ENCODE measurements at places on chromosomes 16 and 17.

DNA sequence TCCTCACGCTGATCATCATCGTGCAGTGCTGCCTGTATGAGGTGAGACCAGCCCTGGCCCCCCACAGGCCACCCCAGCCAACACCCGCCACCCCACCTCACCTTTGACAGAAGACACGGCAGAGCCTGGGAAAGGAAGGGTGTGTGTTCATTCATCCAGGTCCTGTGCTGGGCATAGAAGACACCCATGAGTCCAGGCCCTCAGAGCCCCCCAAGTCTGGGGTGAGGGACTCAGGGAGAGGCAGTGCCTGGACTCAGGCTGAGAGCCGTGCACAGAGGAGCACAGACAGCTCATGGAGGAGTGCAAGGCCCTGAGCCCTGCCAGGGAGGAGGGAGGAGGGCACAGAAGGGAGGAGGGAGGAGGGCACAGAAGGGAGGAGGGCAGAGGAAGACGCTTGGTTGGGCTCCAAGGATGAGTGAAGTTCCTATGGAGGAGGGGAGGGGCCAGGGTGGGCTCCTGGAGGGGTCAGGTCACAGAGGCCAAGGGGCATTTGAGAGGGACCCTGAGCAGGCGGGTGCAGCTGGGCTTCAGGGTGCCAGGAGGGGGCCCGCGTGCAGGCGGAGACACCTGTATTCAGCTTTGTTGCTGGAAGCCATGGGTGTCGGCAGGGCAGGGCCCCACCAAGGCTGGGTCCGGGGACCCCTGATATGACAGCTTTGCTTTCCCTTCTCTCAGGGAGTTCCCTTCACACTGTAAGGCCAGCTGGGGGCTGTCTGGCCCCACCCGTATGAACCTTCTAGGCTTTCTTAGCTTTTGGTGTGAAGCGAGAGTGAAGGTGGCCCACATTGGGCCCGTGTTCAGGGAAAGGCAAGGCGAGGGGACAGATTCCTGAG lies 11.4 kb downstream of the TAX1BP3 start:
- no peak for DNase-seq

DNA sequence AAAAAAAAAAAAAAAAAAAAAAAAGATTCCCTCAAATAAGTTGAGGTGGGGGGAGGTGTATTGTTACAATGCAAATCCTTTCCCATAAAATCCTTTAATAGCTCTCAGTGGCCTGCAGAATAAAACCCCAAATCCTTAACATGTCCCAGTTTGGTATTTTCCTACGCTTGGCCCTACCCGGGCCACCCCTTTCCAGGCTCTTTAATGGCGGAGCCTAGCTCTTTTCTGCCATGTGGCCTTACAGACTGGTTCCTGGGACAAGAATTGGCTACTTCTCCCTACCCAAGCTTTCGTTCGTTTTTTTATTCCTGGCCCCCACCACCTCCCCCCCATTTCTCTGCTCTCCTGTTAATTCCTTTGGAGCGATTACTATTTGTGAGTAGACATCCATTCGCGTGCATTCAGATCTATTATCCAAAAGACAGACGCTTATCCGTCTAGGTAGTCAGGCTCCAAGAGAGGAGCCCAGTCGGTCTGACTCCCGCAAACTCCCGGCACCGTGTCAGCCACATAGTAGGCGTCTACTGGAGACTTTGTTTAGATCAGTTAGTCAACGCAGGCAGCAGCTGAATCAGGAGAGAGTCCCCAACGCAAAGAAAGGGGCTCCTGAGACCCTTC lies 813 bp upstream of the THAP11 start:
- DNase-seq: no peak

- DNase-seq: no peak
Observed at GRCh38 chr16:17780181-17780580, 309.4 kb upstream of the XYLT1 start.

GRCh38 chr17:66330646-66331037 lies 28.2 kb downstream of the PRKCA start:
- no peak for DNase-seq

- DNase-seq: no peak
Observed at GRCh38 chr17:81091774-81092517, 57.0 kb downstream of the BAIAP2 start.

- DNase-seq: peak; percentile 34
Observed at GRCh38 chr16:48596326-48596725, 13.7 kb downstream of the N4BP1 start.

DNA sequence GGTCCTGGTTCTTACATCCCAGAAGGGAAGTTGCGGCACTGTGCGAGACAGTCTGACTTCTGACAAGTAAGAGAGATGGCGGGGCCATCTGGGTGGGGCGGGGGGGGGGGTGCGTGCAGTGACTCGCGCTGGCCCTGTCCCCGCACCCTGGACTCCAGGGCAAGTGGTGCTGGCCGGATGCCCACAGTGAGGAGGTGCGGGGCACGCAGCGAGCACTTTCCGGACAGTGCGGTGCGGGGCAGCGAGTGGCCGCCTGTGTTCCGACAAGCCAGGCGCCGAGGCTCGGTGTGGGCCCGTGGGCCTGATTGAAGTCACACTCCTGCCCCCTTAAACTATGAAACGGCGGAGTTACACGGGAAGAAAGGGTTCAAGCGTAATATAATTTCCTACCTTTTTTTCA lies 106.4 kb downstream of the BANP start:
- no peak for DNase-seq

DNA sequence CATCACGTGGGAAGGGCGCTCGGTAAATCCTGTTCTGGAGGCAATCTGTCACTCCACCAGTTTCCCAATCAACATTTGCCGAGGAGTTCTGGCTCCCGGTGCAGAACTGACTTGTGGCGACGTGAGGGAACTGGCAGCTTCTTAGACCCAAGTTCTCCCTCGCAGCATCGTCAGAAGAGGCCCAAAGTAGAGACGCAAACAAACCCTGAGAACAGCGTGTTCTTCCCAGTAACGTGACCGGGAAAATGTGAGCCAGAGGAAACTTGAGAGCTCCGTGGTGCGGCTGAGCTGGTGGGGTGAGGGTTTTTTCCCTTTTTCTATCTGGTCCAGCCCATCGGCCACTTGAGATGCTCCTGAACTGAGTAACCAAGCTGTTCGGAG lies 158.9 kb upstream of the CACNG5 start:
- no peak for DNase-seq

DNA sequence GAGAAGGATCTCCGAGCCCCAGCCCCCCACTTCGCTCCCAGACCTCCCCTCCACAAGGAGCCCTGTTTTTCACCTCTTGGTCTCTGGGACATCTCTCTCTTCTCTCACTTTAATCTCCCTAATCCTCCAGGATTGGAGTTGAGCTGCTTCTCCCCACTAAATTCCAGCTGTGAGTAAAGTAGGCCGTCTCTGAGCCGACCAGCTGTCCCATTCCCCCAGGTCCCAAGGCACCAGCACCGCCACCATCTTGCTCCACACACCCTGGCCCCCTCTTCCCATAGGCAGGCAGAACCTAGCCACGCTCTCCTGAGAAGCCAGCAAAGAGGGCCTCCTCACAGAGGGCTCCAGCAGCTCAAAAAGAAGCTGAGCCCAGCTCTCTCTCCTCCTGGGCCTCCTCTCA lies 878 bp downstream of the DLG4 start:
- DNase-seq: no peak

DNA sequence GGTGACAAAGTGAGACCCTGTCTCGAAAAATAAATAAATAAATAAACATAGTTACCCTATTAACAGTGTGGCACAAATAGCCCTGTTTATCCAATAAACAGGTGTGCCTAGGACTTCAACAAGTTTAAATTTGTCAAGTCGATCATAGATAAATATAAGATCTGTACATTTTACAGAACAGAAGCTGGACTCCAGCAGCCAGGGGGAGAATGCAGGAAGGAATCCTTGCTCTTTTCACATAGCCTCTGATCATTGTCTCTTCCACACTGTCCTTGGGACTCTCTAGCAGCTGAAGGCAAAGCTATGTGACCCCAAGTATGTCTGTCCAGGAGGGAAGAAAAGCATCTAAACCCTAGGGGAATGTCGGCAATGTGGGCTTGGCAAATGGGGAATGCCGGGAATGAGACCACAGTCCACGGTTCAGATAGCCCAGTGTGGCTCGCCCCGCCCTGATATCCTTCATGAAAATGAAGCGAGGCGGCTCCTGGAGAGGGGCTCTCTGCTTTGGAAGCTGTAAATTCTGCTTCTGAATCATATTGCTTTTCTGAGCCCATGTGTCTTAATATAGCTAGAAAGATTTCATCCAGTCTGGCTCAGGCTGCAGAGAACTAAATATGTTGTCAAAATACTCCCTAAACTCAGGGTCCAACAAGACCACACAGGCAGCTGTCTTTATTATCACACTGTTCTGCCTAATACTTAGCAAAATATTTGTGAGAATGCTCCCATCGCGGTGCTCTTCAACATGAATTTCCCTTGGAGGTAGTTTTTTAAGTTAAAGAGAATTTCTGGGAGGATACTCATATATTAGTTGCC lies 24.9 kb upstream of the GRB2 start:
- no peak for DNase-seq

- DNase-seq: no peak
Observed at GRCh38 chr16:7492122-7492521, 159.5 kb downstream of the RBFOX1 start.

DNA sequence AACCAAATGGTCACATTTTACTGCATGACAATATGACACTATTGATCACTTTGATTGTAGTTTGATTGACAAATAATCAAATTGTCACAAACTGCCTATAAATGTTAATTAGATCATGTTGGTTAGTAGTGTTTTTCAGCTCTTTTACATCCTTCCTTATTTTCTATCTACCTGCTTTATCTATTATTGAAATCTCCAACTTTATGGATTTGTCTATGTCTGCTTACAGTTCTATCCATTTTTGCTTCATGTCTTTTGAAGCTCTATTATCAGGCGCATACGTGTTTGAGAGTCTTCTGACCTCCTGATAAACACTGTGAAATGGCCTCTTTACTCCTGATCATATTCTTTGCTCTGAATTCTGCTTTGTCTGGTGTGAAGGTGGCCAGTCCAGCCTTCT lies 83.2 kb upstream of the GNG13 start:
- no peak for DNase-seq

GRCh38 chr16:64975821-64976220 lies 146.0 kb downstream of the CDH11 start:
- no peak for DNase-seq

DNA sequence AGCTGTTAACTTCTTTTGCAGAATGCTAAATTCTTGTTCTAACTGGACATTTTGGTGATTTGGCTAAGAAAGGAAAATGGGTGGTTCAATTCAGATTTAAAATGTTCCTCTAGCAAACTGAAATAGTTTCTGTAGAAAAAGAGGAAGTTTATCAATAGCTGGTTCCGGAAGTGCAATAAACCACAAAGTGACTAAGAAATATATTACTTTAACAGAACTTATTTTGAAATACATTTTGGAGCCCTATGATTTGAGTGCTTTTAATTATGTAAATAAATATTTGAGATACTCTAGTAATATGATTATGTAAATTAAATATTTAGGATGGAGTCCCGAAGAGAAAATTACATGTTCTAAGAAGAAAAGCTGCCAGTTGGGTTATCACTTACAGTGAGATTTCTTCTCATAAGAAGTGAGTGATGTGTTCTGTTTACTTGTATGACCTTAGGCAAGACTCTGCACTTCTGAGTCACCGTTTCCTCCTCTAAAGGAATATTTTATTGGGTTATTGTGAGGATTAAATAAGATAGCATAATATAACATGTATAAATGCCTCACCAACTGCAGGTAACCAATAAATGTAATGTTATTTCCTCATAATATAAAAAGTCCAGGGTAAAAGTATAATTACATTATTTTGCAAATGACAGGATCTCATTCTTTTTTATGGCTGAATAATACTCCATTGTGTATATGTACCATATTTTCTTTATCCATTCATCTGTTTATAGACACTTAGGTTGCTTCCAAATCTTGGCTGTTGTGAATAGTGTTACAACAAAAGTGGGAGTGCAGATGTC lies at the start of gene EVI2B:
EVI2B (minus strand) TSS at position 73 of the 800 bp plus-strand sequence. CDS start 8,445 bp downstream, outside the sequence.
- peak; percentile 67 for DNase-seq

DNA sequence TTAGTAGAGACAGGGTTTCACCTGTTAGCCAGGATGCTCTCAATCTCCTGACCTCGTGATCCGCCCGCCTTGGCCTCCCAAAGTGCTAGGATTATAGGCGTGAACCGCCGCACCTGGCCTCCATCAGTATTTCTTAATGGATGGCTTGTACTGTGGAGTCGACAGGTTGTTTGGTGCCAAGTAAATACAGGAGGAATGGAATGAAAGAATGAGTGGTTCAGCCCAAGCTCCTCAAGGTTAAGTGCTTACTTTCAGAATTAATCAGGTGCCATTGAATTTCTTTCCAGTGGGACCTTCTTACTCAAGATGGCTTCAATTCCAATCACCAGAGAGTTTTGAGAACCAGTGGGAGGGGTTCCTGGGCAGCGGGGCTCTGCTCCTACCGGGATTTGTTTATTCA lies 25.0 kb downstream of the ALOX15 start:
- no peak for DNase-seq

GRCh38 chr17:75731716-75732498 lies 10.6 kb downstream of the ITGB4 start:
- DNase-seq: no peak

DNA sequence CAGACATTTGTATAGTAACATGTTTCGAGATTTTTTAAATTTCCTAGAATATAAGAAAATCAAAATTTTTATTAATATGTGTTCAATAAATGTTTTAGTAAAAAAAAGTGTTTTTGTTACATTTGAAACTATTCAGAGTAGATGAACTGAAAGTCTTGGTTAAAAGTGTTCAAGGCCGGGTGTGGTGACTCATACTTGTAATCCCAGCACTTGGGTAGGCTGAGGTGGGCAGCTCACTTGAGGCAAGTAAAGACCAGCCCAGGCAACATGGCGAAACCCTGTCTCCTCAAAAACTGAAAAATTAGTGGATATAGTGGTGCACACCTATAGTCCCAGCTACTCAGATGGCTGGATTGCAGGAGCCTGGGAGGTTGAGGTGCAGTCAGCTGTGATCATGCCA lies 16.8 kb upstream of the PHKG2 start:
- DNase-seq: no peak

GRCh38 chr17:55394357-55395021 lies 27.1 kb downstream of the MMD start:
- no peak for DNase-seq

DNA sequence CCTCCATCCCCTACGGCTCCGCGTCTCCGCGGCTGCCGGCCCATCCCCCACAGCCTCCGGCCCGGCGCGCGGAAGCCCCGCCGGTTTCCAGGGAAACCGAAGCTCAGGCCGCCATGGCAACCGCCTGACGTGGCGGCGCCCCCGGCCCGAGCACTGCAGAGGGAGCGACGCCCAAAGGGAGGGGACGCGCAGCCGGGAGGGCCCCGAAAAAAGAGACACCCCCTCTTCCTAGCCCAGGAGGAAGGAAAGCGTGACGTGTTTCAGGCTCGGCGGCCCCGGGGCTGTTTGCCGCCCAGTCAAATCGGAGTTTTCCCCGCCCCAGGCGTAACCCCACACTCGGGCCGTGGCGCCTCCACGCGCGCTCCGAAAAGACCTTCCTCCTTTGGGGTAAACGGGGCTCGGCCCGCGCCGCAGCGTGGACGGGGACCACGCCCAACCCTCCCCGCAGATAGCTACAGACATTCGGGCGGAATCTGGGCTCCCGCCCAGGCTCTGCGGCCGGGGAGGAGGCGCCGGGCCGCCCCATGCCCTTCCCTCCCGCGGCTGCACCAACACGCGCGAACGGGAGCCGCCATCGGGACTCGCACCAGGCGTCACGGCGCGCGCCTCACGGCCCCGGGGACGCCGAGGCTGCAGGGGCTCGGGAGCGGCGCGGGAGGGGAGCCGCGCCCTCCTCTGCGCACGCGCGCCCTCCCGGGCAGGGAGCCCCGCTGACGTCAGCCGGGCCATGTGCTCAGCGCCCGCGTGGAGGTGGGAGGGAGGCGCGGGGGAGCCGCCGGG lies 7.5 kb downstream of the MNT start:
- peak; percentile 91 for DNase-seq
